ENCODE measurements at places on chromosomes 7 and 10.

GRCh38 chr7:14424675-14425074 is 435.2 kb upstream of the ETV1 start:
- no peak for DNase-seq

- DNase-seq = no peak
Observed at GRCh38 chr10:120086066-120086465, 193.5 kb downstream of the SEC23IP start.

DNA sequence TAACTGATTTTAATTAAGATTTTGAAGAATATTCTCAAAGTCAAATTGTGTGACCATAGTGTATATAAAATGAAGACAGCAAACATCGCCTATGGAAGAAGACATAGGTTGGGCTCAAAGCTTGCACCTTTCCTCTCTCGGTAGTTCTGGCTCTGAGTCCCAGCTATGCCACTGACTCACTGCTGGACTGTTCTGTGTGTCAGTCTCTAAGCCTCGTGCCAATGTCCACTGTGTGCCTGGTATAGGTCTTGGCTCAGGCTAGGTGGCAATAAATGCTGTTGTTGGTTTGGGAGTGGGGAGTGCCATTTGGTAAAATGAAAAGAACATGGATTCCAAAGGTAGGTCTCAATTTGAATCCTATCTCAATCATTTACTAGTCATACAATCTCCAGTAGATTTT is 137.5 kb upstream of the RHEB start:
- no peak for DNase-seq

- no peak for DNase-seq
Observed at GRCh38 chr7:92013611-92014010, 72.9 kb downstream of the AKAP9 start.

DNA sequence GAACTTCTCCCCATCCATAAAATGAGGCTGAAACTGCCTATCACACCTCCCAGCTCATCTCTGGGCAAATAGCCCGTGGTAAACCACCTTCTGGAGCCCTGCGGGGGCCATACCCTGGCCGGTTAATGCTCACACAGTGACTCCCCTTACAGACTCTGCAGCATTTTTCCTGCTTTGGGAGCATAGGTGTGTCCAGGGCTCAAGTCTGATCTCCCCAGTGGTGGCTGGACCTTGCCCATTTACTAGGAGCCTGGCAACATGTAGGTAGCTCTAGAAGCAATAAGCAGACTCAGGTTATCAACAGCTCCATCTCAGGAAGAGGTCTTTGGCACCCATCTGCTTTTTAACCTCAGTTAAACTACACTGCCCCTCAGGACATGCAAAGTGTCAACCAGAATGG is 5.5 kb upstream of the CDHR1 start:
- DNase-seq = no peak

DNA sequence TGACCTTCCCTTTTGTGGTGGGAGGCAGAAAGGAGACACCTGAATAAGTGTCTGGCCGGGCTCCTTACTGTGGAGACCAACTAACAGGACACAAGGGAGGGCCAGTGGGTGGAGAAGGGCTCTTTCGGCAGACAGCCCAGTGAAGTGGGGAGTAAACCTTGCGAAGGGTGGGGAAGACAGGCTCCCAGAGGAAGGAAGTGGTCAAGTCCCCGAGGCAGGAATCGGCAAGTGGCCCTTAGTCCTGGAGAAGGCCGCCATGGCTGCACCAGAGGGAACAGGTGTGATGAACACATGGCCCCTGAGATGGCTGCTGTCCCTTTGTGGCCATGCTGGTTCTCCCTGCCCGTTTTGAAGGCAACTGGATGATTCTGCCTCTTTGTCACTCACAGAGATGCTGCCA is 187.2 kb upstream of the IGFBP3 start:
- no peak for DNase-seq

DNA sequence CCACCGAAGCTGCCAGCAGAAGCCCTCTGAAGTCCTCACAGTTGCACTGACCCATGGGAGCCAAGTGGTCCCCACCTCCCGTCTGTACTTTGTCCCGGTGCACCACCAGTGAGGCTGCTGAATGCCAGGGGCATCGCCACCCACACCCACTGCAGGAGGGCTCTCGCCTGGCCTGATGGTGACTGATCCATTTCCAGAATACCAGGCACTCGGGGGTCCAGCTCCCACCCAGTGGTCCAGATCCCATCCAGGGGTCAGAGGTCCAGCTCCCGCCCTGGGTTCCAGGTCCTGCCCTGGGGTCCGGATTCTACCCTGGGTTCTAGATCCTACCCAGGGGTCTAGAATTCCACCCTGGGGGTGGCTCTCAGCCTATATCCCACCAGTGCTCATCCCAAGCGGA is 9.1 kb upstream of the JAKMIP3 start:
- no peak for DNase-seq

GRCh38 chr10:35420044-35420443 is 83.7 kb downstream of the CCNY start:
- no peak for DNase-seq

DNA sequence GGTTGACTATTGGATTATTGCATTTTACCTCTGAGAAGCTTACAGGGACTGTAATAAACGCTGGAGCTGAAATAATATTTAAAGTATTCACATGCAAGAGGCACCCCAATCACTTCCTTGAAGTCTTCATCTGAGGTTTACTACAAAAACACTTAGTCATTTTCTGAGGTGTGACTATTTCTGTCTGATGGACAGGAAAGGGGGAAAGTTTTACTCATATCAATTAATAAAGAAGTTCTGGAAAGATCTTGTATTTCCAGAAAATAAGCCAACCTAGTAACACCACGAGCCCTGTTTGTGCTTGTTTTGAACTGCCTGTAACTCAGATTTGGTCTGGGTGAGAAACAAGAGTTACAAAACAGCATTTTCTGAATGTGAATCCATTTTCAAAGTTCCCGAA is 63.9 kb upstream of the PRKCQ start:
- no peak for DNase-seq

DNA sequence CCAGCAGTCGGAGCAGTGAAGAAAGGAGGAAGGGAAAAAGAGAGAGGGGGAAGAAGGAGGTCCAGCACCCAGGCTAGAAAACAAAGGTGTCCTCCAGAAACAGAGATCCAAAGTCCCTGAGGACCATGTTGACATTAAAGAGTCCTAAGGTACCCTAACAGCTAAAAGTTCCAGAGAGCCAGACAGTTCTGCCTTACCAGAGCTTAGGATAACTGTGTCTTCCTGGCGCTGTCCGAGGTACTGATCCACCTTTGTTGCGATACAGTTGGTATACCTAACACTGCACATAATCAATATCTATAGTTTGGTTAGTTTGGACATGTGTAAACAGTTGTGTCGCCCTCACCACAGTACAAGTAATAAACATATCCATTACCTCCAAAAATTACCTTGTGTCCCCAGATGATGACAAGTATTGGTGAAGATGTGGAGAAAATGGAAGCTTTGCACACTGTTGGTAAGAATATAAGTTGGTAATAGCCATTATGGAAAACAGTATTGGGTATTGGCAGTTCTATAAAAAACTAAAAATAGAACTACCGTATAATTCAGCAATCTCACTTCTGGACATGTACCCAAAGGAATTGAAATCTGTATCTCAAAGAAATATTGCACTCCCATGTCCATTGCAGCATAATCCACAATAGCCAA is 59.8 kb downstream of the GRID1 start:
- no peak for DNase-seq

GRCh38 chr10:77973276-77973675 is 46.7 kb upstream of the DLG5 start:
- DNase-seq = no peak

GRCh38 chr10:70493660-70494234 is 15.2 kb downstream of the PALD1 start:
- no peak for DNase-seq

DNA sequence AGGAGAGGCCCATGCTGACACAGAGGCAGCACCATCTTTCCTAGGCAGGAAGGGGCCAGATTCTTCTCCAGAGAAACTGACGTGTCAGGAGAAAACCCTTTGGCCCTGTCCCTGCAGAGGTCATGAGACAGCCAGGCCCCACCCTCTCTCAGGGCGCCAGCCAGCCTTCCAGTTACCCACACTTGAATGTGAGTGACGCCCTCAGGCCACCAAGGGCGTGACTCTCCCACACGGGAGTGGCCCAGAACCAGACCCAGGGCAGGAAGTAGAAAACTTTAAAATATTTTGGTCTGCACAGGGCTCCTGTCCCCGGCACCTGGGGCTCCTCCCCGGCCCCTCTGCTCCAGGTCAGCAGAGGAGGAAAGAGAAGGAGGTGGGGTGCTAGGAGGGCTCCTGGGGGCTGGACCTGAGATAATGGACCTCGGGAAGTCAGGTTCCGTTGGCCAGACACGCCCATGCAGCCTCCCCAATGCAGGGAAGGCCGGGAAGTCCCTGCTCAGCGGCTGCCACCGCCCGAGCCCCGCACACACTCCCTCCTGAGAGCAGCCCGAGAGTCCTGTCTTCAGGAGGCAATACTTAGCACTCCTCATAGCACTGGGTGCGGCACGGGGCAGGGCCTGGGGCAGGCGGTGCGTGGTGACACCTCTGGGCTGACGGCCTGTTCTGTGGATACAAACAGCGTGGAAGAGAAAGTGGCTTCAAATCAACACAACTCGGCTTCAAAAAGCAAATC is 67.0 kb upstream of the CFAP46 start:
- no peak for DNase-seq

- DNase-seq = no peak
Observed at GRCh38 chr7:100266576-100267354, 40.7 kb upstream of the SPDYE3 start.

GRCh38 chr7:122588621-122589020 is 110.3 kb downstream of the RNF133 start:
- DNase-seq = no peak

GRCh38 chr7:40538281-40538680 is 403.5 kb downstream of the SUGCT start:
- no peak for DNase-seq

- no peak for DNase-seq
Observed at GRCh38 chr10:85741626-85742300, 624.8 kb downstream of the GRID1 start.

GRCh38 chr7:66507764-66508296 is 120.9 kb upstream of the KCTD7 start:
- no peak for DNase-seq

DNA sequence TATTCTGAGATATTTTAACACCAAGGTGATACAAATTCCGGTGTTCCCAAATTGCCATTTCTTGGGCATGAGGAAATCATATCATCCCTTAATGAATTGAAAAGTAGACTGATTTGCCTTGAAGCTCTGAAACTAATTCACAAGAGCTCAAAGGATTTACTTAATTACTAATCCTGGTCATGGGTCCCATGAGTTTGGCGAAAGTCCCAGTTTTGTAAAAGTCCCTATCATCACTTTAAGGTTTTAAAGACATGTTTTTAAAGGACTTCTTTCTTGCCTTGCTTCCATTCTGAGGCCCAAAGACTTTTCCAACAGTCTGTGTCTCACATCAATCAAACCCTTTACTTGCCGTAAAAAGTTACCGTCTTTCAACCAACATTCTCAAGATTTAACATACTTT is 377.9 kb downstream of the DNAJB9 start:
- DNase-seq = no peak

GRCh38 chr7:29839302-29839701 is 33.0 kb downstream of the WIPF3 start:
- DNase-seq = no peak

DNA sequence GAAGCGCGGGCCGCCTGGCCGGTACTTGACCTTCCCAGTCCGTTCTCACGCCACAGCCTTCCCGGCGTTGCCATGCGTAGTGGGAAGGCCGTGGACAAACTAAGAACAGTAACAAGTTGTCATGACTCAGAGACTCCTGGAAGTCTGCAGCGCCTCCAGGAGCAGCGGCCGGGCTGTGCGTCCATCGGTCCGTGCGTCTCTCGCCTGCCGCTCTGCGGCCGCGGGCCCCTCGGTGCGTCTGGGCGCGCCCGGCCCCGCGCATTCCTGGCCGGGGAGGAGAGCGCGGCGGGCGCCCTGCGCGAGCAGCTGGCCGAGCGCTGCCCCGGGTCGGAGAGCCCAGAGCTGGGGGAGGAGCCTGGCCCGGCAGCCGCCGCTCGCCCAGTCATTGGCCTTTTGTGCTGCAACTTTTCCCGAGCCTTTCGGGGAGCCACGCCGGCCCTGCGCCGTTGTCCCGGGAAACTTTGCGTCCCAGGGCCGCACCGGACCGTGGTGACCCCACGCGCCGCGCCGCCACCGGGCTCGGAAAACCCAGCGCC is 123.7 kb downstream of the TACC2 start:
- no peak for DNase-seq

DNA sequence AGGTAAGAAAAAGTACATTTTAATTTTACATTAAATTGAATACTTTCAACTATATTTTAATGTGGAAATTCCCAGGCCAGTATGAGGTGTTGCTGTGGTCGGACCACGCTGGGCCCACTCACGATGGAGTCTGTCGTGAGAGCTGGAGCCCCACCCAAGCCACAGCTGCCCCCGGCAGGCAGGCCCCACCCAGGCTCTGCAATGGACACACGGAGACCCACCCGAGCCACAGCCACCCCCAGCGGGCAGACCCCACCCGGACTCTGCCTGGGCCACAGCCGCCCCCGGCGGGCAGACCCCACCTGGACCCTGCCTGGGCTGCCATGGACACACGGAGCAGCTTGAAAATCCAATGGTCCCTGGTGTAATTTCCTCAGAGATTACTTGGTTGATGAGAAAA is 141.3 kb downstream of the PTPRN2 start:
- DNase-seq = no peak

GRCh38 chr7:133571076-133571475 is 318.2 kb downstream of the EXOC4 start:
- DNase-seq = no peak

GRCh38 chr10:128932071-128932820 is 534.8 kb upstream of the MGMT start:
- no peak for DNase-seq

DNA sequence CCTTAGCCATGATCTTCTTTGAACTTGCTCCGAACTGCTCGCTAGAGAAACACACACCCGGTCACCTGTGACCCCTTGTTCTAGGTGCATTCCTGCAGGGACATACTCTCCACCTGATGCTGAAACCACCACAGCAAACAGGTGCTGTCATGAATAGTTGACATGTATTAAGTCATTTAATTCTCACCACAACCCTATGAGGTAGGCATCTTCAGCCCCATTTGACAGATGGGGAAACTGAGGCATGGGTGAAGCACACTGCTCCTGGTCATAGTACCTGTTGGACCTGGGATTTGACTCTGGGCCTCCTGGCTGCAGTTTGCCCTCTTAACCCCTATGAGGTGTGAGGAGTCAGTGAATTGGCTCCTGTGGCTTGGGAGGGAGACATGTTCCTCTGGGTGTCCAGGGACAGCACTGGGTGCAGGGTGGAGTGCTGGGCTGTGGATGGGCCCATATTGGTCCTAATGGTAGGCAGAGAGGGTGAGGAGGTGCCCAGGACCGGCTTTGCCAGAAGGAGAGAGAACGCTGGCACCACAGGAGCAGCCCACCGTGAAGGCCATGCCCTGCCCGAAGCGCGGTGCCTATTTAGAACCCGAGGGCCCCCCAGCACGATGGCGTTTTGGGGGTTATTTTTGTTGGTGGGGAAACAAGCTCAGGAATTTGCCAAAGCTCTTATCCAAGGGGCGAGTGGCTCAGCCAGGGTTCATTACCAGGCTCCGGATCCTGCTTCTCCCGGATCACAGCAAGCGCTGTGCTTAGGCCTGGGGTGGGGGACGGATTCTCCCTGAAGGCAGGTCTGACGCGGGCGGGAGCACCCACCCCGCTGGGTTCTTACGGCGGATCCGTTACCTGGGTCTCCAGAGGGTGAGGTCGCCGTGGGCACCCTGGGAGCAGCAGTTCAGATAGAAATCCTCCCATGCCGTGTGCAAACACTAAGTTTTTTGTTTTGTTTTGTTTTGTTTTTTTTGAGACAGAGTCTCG is 52.3 kb downstream of the GLRX3 start:
- no peak for DNase-seq

GRCh38 chr7:142519079-142520078 is 229.9 kb upstream of the PRSS1 start:
- DNase-seq = no peak

GRCh38 chr7:132388688-132389087 is 187.6 kb downstream of the PLXNA4 start:
- DNase-seq = no peak

Measured in stimulated activated CD8-positive, alpha-beta memory T cell treated with anti-CD3 and anti-CD28 coated beads, Interleukin-12 subunit alpha, Interleukin-12 subunit beta, amount 100 ng/mL, for 1 hour (primary cell).